Colonic mucosa (tissue), 4 donors: ENCODE measurements at places on chromosomes 6 and 20. TPM values are rescaled to one million over a fixed set of nuclear protein-coding genes. Genes with fewer than 3 reads are reported as not detected.

GRCh38 chr6:14670806-14671205, 553.2 kb downstream of the CD83 start:
- H3K36me3 ChIP-seq: no peaks in the 10 kb centered on the region
- no peaks in the 10 kb centered on the region for H3K27me3 ChIP-seq
- no peak overlapping the region for H3K27ac ChIP-seq
- H3K4me1 ChIP-seq: no peaks in the 10 kb centered on the region
- no peak for DNase-seq

GRCh38 chr6:164163239-164163638, 748.7 kb downstream of the QKI start:
- H3K4me1 ChIP-seq: no peaks in the 10 kb centered on the region
- H3K27me3 ChIP-seq: no peaks in the 10 kb centered on the region
- no peak for DNase-seq
- H3K4me3 ChIP-seq: no peak overlapping the region
- H3K36me3 ChIP-seq: no peaks in the 10 kb centered on the region
- H3K27ac ChIP-seq: no peak overlapping the region

GRCh38 chr6:6916598-6916997, 191.2 kb upstream of the RREB1 start:
- H3K4me3 ChIP-seq: no peak overlapping the region
- H3K27ac ChIP-seq: no peak overlapping the region
- H3K27me3 ChIP-seq: no peaks in the 10 kb centered on the region
- no peak for DNase-seq
- H3K36me3 ChIP-seq: no peaks in the 10 kb centered on the region

Gene SRMS
- total RNA-seq: 0.32 TPM
